NCI-H1105 treated with DMSO at 0.1 percent for 48 hours (cell line): ENCODE measurements at places on chromosomes 3 and 15.
A peak's percentile ranks its signal among the peaks of the same experiment; 100 is the strongest.

DNA sequence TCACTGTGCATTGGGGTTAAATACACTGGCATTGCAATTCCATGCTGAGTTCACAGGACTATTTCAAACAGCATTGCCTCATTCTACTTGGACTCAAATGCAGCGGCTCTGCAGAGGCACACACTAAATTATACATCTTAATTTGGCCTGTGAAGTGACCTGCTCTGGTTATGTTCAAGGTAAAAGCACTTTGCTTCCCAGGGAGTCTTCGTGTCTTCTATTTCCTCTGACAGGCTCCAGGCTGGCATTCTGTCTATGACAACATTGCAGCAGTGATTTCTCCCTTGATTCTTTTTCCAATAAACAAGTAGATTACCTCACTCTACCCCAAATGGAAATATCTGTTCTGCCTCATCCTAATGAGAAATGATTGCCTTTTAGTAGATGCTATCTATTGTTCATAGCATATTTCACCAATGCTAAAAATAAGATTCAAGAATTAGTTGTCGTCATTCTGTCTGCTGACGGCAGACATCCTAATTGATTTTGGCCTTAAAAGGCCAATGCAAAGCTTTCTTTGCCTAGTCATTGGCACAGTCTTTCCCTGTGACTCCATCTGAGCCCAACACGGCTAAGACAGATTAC lies 33.8 kb downstream of the FMN1 start:
- no peak for DNase-seq

GRCh38 chr15:56744701-56745683 lies 11.7 kb upstream of the ZNF280D start:
- DNase-seq = no peak

DNA sequence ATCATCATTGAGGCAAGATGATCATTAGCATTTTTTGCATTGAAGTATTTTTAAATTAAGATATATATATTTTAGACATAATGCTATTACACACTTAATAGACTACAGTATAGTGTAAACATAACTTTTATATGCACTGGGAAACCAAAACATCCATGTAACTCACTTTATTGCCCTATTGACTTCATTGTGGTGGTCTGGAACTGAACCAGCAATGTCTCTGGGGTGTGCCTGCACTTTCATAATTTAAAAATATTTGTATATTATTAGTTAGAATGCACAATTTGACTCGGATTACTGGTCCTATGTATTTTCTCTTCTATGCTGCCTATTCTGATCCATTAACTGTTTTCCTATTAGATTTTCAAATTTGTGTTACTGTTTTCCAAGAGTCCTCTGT lies 109.1 kb upstream of the SPATA12 start:
- no peak for DNase-seq

- no peak for DNase-seq
Observed at GRCh38 chr15:76309601-76310330, 1.5 kb downstream of the ETFA start.

DNA sequence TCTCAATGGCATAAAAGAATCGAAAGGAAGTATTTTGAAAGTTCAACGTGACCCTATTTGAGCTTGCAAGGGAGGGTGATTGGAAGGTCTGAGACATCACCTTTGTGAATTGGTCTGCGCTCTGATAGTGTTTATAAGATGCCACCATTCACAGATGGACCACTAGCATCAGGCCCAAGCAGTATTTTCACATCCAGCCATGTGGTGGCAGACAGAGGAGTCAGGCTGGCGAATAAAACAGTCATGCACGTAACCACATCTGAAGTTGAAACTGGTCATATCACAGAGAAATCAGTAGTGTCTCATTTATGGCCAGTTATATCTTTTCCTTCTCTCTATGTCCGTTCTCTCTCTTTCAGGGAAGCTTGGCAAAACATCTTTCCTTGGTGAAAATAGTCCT lies 170.1 kb upstream of the ONECUT1 start:
- no peak for DNase-seq

DNA sequence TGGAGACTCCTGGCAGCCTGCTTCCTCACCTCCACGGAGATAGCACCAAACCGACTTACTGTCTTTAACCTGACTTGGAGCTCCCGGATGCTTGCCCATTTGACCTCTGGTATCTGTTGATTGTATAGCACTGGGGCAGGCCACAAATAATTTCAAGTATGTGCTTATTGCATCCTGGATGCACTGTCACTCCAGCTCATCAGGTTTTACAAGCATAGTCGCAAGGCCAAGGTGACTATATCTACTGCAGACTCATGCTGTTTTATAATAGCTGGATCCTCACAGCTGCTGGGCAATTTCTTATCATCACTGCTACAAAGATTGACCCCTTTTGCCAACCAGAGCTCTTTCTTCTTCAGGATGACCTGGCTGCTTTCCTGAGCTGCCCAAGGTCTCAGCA lies 45.6 kb downstream of the PEX5L start:
- no peak for DNase-seq

- DNase-seq = no peak
Observed at GRCh38 chr3:168034152-168034928, 61.4 kb downstream of the GOLIM4 start.

DNA sequence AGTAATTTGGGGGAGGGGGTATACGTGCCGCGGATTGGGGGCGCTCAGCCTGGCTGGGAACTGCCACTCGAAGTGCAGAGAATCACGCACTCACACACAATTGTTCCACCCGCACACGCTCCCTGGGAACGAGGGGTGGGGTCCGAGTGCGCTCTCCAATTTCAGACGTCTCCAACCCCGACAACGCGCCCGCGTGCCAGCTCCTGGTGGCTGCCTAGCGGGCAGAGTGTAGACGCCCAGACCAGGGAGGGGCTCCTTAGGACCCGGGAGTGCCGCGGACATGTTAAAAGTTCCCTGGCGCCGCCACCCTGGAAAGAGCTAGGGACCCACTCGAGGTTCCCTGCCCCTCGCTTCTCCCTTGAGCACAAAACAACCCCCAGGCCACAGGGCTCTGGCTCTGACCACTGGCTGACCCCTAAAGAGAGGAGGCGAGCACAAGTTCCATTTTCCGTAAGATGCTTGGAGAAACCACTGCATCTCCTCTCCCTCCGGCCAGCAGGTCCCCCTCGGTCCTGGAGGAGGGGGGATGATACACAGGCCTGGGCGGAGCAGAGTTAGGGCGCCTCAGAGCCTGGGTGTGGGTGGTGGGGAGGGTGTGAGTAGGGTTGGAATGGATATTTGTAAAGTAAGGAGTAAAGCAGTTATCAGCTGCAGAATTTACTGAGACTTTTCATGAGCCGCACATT lies 894 bp upstream of the ANKRD63 start:
- DNase-seq = no peak

DNA sequence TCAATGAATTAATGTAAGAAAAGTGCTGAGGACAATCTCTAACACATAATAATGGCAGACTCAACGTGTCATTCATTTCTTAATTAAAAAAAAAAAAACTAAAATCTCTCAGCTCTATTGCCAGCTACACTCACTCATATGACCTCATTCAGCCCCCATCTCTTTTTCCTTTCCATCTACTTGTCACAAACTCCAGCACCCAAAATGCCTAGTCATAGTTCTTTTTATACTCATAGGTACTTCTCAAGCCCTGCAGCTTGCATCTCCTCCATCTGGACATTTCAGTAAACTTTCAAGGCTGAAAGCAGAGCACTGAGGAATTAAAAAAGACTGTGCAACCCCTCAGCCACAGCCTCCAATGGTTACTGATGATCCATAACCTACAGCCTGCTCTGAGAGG lies 109.8 kb downstream of the PLCH1 start:
- no peak for DNase-seq

- no peak for DNase-seq
Observed at GRCh38 chr3:55330756-55331155, 156.3 kb downstream of the WNT5A start.

DNA sequence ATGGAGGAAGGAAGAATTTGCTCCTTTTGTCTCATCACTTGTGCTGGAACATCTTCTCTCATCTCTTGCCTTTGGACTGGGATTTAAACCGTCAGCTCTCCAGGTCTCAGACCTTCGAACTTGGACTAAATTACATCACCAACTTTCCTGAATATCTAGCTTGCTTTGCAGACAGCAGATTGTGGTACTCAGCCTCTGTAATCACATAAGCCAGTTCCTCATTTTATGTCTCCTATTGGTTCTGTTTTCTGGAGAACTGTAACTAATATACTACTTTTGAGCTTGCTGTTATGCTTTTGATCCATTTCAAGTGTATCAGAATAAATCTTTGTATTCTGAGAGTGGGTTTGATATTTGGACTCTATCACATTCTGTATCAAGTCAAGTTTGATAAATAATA lies 164.3 kb upstream of the VEPH1 start:
- DNase-seq = no peak

- no peak for DNase-seq
Observed at GRCh38 chr15:100638177-100638730, 35.9 kb downstream of the ASB7 start.

GRCh38 chr3:188470508-188471130 lies 316.7 kb downstream of the LPP start:
- no peak for DNase-seq

DNA sequence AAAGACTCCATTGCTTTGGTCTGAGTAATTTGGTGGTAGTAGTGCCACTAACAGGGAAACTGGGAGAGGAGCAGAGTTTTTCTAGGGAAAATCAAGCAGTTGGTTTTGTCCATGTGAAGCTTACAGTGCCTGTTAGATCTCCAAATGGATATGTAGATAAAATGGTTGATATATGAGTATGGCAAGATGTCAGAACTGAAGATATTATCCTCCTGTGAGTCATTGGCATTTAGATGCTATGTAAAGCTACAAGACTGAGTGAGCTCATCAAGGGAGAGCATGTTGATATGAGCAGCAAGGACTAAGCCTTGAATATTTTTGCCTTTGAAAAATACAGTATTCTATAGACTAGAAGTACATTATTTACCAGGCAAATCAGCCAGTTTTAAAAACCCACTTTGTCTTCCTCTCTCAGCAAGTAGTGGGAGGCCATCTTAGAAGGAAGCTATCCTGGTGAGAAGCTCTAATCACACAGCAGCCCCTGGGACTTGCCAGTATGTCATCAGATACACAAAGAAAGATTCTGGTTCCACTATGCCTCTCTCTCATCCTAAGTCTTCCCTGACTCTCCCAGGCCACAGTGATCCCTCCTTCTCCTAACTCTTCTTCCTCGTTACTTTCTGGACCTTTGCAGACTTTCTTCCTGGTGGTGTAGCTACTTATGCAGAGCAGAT lies 77.4 kb upstream of the ANKRD28 start:
- no peak for DNase-seq

DNA sequence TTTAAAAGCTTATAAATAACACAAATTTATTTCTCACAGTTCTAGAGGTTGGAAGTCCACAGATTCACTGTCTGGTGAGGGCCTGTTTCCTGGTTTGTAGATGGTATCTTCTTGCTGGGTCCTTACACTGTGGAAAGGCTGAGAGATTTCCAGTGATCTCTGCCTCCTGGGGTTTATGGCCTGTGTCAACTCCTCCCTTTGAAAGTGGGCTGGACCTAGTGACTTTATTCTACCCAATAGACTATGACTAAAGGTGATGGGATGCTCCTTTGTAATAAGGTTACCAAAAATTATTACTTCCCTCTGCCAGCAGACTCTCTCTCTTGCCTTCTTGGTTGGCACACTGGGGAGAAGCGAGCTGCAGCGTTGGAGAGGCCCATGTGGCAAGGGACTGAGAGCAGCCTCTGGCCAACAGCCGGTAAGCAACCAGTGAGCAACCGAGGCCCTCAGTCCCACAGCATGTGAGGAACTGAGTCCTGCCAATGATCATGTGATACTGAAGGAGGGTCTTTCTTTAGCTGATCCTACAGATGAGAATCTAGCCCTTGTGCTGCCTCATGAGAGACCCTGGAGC lies 14.0 kb upstream of the COPG1 start:
- no peak for DNase-seq

DNA sequence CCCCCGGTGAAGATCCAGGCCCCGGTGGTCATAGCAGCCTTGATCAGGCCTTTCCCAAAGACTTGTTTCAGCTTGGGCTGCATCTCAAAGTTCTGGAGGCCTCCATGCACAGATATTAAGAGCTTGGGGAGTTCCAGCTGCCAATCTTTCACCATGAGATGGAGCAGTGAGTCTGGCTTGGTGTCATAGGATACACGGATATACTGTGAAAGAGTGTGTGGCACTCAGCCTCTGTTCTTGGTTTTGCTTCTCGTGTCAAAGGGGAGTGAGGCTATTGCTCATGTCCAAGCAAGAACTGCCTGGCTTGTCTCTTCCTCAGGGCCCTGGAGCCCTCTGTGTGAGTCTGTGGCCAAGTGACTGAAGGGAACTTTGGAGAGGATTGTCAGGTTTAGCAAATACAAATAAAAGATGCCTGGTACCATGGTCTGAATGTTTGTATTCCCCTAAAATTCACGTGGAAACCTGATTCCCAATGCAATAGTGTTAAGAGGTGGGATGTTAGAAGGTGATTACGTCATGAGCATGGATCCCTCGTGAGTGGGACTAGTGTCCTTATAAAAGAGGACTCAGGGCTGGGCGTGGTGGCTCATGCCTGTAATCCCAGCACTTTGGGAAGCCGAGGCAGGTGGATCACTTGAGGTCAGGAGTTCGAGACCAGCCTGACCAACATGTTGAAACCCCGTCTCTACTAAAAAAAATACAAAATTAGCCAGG lies 33.5 kb downstream of the TRPM1 start:
- DNase-seq = no peak

- DNase-seq = no peak
Observed at GRCh38 chr3:62758296-62759066, 116.7 kb downstream of the CADPS start.

DNA sequence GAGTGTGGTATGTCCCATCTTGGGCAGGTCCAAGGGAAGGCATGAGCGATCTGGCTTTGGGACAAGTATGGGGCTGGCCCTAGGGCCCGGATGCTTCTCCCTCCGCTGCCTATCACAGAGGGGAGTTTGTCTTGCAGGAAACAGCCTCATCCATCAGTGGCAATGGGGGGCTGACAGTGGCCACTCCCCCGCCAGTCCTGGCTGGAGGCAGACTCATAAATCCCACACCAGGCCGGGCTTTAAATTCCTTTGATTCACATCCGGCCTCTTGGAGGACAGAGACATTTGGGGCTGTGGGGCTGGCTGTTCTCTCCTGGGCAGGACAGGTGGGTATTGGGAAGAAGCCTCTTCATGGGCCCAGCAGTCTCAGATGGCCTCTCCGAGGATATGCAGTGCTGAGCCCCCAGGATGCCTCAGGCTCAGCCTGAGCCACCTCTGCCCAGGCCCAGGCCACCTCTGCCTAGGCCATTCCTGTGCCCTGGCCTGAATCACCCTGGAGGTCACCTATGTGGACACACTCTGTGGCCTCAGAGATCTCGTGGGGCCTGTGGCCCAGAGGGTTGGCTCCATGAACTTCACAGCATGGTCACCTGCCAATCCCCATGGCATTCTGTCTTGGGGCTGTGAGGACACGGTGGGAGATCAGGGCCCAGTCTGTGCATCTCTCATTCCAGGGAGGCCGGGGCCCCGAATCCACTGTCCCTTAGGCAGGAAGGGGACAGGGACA lies 84.2 kb upstream of the GOLGA6L4 start:
- DNase-seq = no peak

GRCh38 chr15:83889995-83890394 lies 236.1 kb downstream of the ADAMTSL3 start:
- no peak for DNase-seq

GRCh38 chr15:86165265-86166211 lies 85.9 kb downstream of the AGBL1 start:
- no peak for DNase-seq

GRCh38 chr15:91981821-91982800 lies 128.6 kb downstream of the SLCO3A1 start:
- peak; percentile 48 for DNase-seq

GRCh38 chr3:47394881-47395280 lies 14.1 kb downstream of the PTPN23 start:
- no peak for DNase-seq
